ENCODE measurements at places on chromosomes 4 and X. TPM values are rescaled to one million over a fixed set of nuclear protein-coding genes. Genes with fewer than 3 reads are reported as not detected.

DNA sequence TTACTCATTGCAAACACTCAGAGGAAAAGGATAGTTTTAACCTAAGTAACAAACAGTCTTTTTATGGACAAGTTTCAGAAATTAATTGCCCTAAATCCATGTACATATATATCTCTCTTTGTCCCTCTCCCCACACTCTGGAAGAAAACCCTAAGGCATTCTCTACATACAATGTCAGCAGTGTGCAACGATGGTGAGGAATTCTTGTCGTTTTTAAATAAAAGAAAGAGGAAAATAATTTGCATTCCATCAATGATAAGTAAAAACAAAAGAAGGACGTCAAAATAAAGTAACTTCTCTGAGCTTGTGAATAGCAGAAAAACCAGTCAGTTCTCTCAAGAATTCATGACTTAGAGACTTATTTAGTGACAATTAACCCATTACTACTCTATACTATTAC lies 550.5 kb upstream of the DIPK2B start:
- no peak for DNase-seq
- no peaks in the 10 kb centered on the region for H3K4me1 ChIP-seq
- H3K4me3 ChIP-seq, result no peak overlapping the region
- no peak overlapping the region for H3K27ac ChIP-seq

- H3K27me3 ChIP-seq, result no peaks in the 10 kb centered on the region
- H3K4me1 ChIP-seq, result no peaks in the 10 kb centered on the region
- H3K27ac ChIP-seq, result no peak overlapping the region
- no peak overlapping the region for H3K4me3 ChIP-seq
- DNase-seq, result no peak
- no peaks in the 10 kb centered on the region for H3K36me3 ChIP-seq
Measured at GRCh38 chr4:83390944-83391343, 56.3 kb upstream of the HPSE start.

- no peaks in the 10 kb centered on the region for H3K36me3 ChIP-seq
- no peak for DNase-seq
Measured at GRCh38 chr4:115883231-115883630, 769.8 kb upstream of the NDST4 start.

DNA sequence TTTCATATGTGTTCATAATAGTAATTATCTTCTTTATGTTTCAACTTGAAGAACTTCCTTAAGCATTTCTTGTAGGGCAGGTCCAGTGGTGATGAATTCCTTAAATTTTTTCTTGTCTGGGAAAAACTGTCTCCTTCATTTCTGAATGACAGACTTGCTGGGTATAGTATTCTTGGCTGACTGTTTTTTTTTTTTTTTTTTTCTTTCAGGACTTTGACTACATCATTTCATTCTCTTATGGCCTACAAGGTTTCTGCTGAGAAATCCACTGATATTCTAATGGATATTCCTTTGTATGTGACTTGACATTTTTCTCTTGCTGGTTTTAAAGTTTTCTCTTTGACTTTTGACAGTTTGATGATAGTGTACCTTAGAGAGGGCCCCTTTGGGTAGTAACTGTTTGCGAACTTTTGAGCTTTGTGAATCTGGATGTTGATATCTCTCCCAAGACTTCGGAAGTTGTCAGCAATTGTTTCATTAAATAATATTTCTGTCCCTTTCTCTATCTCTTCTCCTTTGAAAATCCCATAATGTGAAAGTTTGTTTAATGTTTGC lies 54.2 kb downstream of the EDA start:
- no peaks in the 10 kb centered on the region for H3K4me1 ChIP-seq
- no peak overlapping the region for H3K4me3 ChIP-seq

GRCh38 chrX:110204986-110205385 lies 112.9 kb downstream of the AMMECR1 start:
- H3K27me3 ChIP-seq, result no peaks in the 10 kb centered on the region
- H3K4me3 ChIP-seq, result no peak overlapping the region

DNA sequence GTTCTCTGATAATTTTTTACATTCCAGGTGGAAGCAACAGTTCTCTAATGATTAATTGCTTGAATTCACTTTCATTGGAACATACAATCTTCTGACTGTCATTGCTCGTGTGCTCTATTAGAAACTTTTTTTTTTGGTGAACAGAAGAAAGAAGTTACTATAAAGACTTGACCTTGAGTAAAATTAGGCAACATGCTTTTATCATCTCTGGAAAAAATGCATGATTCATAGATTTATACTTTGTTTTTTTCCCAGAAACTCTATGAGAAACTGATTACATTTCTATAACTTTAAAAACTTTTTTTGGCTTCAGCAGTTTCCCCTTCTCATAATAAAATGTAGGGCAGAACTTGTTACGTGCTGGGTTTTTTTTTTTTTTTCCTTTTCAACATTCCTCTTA lies 167.6 kb downstream of the ARHGAP10 start:
- H3K4me3 ChIP-seq, result no peak overlapping the region
- H3K4me1 ChIP-seq, result no peaks in the 10 kb centered on the region
- no peak for DNase-seq
- H3K27ac ChIP-seq, result no peak overlapping the region
- peaks cover 2% of the 10 kb centered on the region for H3K36me3 ChIP-seq

DNA sequence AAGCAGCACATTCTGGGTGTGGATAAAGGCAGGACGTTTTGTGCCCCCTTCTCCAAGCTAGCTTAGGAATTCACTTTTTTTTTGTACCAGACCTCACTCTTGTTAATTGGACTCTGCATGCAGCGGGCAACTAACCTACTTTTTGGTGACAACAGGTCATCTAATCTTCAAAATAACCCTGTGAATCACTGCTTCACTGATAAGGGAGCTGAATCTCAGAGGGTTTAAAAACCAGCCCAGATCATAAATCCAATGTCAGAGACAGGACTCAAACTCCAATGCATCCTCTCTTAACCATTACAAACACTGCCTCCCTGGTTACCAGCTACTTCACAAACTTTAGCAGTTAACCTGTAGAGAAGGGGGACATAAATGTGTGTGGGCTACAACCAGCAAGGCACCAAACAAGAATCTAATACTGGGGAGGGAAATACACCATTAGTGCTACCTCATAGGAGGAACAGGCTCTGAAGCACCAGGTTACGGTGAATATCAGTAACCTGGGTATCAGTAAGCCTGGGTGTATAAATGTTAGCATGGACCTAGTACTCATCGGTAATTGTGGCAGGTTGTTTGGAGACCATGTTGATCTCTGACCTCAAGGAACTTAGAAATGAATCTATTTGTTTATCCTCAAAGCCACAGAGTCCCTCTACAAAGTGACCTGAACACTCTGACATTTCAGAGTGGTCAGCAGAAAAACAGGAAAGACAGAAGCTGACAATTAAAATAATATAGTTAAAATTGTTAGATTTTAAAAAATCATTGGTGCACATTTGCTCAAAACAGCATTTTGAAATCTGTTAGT lies 2.6 kb downstream of the TIFA start:
- H3K4me3 ChIP-seq, result no peak overlapping the region
- H3K27me3 ChIP-seq, result no peaks in the 10 kb centered on the region
- no peak for DNase-seq
- no peaks in the 10 kb centered on the region for H3K36me3 ChIP-seq
- H3K27ac ChIP-seq, result no peak overlapping the region

The ADH7 gene
- total RNA-seq, result not detected

The GATA1 gene
- total RNA-seq, result 0.57 TPM

The TLR1 gene
- total RNA-seq, result 18.1 TPM
